Activated naive CD8-positive, alpha-beta T cell treated with anti-CD3 and anti-CD28 coated beads, Interleukin-2, amount 50 U/mL, for 16 hours (primary cell): ENCODE measurements at places on chromosomes 16 and 17.

DNA sequence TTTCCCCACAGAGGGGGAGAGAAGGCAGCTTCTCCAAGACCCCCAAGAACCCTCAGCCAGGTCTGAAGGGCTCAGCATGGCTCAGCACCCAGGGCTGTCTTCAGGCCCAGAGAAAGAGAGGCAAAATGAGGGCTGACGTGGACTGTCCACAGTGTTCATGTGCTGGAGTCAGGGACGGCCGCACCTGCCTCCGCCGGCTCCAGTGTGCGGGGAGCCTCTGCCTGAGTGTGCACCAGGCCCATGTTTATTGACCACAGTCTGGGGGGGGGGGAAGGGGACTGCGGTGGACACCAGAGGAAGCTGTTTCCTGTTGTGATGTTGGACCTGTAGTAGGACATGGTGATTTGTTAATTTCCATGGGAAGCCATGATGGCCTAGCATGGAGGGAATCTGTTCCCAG is 6.9 kb downstream of the MRM1 start:
- DNase-seq = no peak

GRCh38 chr17:39305978-39306377 is 80.2 kb upstream of the STAC2 start:
- DNase-seq = no peak

- no peak for DNase-seq
Measured at GRCh38 chr17:34248511-34249024, 6.5 kb upstream of the CCL2 start.

GRCh38 chr17:45320931-45321461 is 4.2 kb upstream of the MAP3K14 start:
- no peak for DNase-seq

- DNase-seq = no peak
Measured at GRCh38 chr17:57911834-57912673, 43.2 kb downstream of the CUEDC1 start.

GRCh38 chr17:8948462-8948861 is 17.0 kb downstream of the PIK3R5 start:
- no peak for DNase-seq

- no peak for DNase-seq
Measured at GRCh38 chr16:1188432-1189189, 35.7 kb downstream of the CACNA1H start.

DNA sequence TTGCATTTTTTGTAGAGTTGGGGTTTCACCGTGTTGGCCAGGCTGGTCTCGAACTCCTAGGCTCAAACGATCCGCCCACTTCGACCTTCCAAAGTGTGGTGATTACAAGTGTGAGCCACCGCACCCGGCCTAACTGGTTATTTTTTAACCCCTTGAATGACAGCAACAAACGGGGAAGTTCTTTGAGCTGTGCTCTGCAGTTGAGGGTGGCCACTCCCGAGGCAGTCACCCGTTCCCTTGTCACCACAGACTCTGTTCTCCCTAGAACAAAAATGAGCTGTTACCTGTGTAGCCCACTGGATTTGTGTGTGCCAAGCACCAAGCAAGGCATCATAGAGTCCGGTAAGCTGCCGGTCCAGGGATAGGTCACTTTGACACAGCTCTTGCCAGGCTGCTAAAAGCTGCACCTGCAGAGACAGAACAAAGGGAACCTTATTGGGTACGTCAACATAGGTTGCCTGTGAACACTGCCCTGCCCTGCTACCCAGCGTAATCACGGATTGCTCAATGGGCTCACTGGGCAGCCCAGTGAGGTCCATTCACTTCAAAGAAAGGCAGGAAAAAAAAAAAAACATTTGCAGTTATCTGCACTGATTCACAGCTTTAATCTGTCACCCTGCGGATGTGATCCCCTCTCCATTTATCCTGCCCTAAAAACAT is 19.6 kb downstream of the COG7 start:
- no peak for DNase-seq

DNA sequence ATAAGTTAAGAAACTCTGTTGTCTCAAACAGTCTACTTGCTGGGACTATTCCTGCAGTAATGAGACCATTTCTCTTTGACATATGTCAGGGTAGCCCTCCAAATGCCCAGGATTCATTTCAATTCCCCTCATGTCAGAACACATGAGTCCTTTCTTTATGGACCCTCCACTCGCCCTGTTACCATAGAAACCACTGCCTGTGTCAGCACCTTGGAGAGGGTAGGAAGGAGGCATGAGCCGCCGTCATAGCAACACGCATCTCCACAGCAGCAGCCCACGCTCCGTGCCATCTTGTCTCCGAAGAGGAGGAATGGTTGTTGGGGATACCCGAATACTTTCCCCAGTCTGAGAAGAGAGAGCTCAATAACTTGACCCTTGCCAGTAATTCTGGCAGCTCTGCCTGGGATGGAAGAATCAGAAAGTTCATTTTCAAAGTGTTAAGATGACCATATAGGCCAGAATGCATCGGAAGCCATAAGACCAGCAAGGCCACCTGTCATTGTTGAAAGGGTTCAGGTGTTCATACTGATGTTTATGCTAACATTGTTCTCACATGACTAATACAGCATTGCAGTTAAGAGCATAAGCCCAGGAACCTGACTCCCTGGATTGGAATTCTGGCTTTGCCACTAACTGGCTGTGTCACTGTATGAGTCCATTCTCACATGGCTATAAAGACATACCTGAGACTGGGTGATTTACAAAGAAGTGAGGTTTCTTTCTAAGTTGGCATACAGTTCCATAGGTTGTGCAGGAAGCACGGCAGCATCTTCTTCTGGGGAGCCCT is 141.3 kb downstream of the ABCC12 start:
- no peak for DNase-seq

- no peak for DNase-seq
Measured at GRCh38 chr16:84284154-84284722, 10.4 kb upstream of the WFDC1 start.

GRCh38 chr16:12097523-12098428 is 121.2 kb downstream of the SNX29 start:
- no peak for DNase-seq
